Fibroblast of the aortic adventitia (primary cell): ENCODE measurements at places on chromosomes 6 and 20. TPM values are rescaled to one million over a fixed set of nuclear protein-coding genes. Genes with fewer than 3 reads are reported as not detected.

SPAG4 gene
- 2.2 and 4.7 TPM in 2 replicates for total RNA-seq

APCDD1L gene
- 1.6 and 20.8 TPM in 2 replicates for total RNA-seq

PRPH2 gene
- 0.72 and 1.3 TPM in 2 replicates for total RNA-seq

SMLR1 gene
- not detected in 2 replicates for total RNA-seq

SLC24A3 gene
- total RNA-seq = 0.57 TPM in 1 of 2 replicates, not detected in the other

FERMT1 gene
- total RNA-seq = 2.9 and 8.8 TPM in 2 replicates

HTR1E gene
- total RNA-seq = not detected in 2 replicates

GPX5 gene
- total RNA-seq = not detected in 2 replicates

GHRH gene
- not detected in 2 replicates for total RNA-seq

ZBP1 gene
- total RNA-seq = not detected in 2 replicates

GGTLC1 gene
- total RNA-seq = not detected in 2 replicates

BHLHE23 gene
- total RNA-seq = not detected in 2 replicates

CLDN20 gene
- not detected in 2 replicates for total RNA-seq

OR2B2 gene
- not detected in 2 replicates for total RNA-seq

ZBTB22 gene
- total RNA-seq = 9.0 and 12.8 TPM in 2 replicates

RIMS1 gene
- 0.63 TPM in 1 of 2 replicates, not detected in the other for total RNA-seq

SLC17A3 gene
- total RNA-seq = 1.1 TPM in 1 of 2 replicates, not detected in the other

PPP1R3G gene
- 3.8 and 10.1 TPM in 2 replicates for total RNA-seq

OR2H2 gene
- total RNA-seq = not detected in 2 replicates

EYA2 gene
- 0.57 and 1.6 TPM in 2 replicates for total RNA-seq

SFTA2 gene
- total RNA-seq = not detected in 2 replicates

CABLES2 gene
- 1.1 and 4.3 TPM in 2 replicates for total RNA-seq

EYS gene
- 0.09 TPM in 1 of 2 replicates, not detected in the other for total RNA-seq

RNF182 gene
- total RNA-seq = 0.74 and 2.9 TPM in 2 replicates

MICA gene
- total RNA-seq = 12.7 and 13.3 TPM in 2 replicates

CD83 gene
- 1.4 and 2.9 TPM in 2 replicates for total RNA-seq

SEMG1 gene
- total RNA-seq = not detected in 2 replicates

TRIM40 gene
- not detected in 2 replicates for total RNA-seq

SYNGAP1 gene
- total RNA-seq = 3.3 and 7.6 TPM in 2 replicates

TRIM31 gene
- not detected in 2 replicates for total RNA-seq

KCNS1 gene
- total RNA-seq = 0.18 TPM in 1 of 2 replicates, not detected in the other

DAAM2 gene
- total RNA-seq = 3.4 and 11.5 TPM in 2 replicates

OOEP gene
- total RNA-seq = not detected in 2 replicates

PGBD1 gene
- 7.7 and 8.1 TPM in 2 replicates for total RNA-seq
